ENCODE measurements at places on chromosomes 4 and X.

DNA sequence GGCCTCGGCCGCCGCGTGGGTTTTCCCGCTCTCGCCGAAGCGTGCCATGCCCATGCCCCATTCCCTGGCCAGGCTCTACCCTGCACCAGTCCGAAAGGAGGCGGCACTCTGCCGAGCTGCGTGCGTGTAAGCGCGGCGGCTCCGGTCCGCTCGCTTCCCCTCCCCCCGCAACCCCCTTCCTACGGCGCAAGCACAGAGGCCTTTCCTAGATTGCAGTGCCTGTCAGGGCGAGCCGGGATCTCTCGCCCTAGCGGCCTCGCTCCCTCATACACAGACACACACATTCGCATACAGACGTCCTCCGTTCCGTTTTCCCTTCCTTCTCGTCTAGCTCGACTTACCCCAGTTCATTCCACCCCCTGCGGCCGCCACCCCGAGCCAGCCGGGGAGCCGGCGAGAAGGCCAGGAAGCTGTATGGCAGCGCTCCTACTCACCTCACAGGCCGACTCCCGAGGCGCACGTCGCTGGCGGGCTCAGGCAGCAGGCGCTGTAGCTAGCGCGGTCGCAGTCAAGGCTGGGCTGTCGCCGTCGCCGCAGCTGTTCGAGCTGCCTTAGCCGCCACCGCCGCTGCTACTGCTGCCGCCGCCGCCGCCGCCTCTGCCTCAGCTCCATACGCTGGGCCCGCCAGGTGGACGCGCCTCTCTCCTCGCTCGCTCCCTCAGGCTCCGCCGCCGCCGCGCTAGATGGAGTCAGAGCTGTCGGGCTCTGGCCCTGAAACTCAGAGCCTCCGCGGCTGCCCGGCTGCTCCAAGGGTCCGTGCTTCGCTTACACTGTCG lies 615 bp downstream of the NEXMIF start:
- DNase-seq, result peak; percentile 4

DNA sequence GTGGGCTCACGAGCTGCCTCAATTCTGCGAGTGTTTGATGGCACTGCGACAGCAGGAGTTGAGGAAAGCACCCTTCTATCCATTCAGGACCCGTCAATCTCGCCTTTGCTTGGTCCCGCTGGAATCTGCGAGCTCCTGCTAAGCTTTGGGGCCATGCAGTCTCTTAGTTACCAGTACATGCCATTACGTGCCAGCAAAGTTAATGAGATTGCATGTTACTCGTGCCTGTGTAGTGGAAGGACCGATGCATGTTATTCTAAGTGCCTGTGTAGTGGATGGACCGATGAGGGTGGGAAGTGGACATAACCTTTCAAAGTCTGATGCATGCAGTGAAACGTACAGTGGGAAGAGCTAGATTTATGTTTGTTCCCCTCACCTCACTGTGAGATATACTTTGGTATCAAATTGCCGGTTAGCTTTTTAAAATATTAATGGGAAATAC lies 569 bp downstream of the RPS3A start:
- no peak for DNase-seq

DNA sequence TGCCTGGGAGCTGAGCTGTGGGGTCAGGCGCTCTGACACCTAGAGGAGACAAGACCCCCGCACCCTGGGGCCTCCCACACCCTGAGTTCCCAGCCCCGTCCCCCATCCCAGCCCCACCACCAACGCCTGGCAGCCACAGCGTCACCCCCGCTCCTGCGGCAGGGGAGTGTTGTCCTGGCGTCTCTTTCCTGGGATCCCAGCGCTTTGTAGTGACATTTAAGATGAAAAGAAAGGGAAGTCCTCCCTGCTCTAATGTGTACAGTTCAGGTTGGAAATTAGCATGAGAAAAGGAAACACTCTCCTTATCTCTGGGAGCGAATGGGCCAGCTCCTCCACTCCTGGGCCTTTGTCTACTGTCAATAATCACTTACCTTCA lies 112.1 kb downstream of the FAM53A start:
- DNase-seq, result no peak

- peak; percentile 38 for DNase-seq
Measured at GRCh38 chrX:114532111-114532805, 51.6 kb upstream of the HTR2C start.

GRCh38 chrX:97539970-97540519 lies 656.3 kb downstream of the RPA4 start:
- DNase-seq, result no peak

DNA sequence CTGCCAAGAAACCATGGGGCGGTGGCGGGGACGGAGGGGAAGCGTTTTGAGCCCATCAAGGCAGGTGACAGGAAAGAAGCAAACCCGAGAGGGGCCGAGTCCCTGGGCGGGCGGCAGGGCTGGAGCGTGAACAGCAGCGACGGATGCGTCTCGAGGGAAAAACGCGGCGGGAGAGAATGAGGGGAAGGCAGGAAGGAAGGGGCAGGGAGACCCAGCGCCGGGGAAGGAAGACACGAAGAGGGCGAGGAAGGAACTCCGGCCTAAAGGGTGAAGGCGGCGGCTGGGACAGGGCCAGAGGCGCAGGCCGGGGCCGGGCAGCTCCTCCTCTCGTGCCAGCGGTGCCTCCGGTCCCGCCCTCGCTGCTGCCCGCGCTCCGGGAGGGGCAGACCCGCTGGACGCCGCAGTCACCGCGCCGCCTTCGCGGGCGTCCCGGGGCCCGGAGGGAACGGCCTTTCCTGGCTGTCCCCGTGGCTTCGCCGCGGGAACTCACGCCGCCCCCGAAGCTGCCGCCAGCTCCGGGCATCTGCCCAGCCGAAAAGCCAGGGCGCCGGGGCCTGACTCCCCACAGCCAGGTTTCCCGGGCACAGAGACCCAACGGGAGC lies 751 bp upstream of the RGS12 start:
- peak; percentile 69 for DNase-seq

- no peak for DNase-seq
Measured at GRCh38 chrX:138877746-138878145, 166.2 kb upstream of the FGF13 start.

DNA sequence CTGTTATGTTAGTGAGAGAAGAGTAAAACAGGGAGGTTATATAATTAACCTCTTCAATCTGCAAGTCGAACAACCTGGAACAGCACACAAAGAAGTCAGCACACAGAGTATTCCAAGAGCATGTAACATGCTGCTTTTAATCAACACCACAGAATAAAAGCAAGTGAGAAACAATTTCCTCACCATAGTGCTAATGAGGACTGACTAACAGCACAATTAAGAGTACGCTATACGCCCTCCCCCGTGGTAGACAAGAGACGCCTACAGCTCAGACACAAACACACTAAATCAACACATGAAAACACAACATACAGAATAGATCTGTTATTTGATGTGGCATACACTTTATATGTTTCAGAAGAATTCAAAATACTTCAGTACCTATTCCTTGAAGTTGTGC lies 103.0 kb downstream of the PPP3CA start:
- DNase-seq, result no peak

DNA sequence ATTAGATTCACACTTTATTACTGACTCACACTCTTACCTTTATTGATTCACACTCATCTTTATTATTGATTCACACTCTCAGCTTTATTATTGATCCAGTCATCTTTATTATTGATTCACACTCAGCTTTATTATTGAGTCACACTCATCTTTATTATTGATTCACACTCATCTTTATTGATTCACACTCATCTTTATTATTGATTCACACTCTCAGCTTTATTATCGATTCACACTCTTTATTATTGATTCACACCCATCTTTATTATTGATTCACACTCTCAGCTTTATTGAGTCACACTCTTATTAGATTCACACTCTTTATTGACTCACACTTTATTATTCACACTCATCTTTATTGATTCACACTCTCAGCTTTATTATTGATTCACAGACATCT lies 31.3 kb downstream of the HTRA3 start:
- DNase-seq, result no peak

- no peak for DNase-seq
Measured at GRCh38 chrX:40748977-40749376, 13.6 kb upstream of the MED14 start.

DNA sequence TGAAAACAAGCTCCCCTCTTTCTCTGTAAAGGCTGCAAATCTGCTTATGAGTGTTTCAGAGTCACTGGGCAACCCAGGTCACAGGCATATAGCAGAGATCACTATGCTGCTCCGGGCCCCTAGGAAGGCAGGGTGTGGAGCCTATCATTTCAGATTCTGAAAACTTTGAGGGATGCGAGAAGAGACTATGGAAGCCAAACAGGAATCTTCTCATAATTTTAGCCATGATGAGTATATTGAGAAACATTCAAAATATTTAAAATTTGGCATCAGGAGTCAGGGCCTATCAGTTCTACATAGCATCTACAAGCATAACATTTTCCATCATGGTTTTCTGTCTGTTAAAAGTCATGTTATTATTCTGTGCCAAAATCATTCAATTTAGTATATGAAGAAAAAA lies 61.7 kb upstream of the ATXN3L start:
- no peak for DNase-seq

DNA sequence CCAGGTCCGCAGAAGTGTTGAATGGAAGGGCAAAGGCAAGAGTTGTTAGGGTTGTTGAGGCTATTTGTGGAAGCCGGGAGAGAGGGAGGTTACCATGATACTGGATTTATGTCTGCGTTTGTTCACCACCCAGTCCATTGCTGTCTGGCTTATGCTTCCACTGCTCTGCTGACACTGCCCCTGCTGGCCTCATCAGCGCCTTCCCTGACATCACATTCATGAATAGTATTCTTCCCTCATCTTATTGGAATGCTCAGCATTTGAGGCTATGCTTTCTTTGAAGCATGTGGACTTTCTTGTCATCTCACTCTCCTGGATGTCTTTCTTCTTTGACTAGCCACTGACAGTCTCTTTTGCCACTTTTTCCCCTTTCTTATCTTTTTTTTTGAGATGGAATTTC lies 10.3 kb downstream of the GNL3L start:
- peak; percentile 47 for DNase-seq

DNA sequence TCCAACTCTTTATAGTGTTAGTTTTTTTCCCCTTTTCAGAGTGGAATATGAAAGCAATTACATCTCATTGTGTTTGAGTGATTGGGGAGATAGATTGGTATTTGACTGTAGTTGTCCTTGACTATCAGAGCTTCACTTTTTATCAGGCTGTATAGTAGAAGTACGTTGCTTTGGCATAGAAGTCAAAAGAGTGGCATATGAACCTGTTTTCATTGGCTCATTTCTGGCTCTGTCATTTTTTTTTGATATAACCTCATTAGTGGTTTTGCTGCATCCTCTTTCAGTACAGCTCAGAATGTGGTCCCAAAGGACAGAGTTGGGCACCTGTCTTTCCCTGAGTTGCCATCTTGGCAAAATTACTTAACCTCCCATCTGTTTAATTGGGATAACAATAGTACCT lies 1.4 kb downstream of the TMA16 start:
- no peak for DNase-seq

- peak; percentile 87 for DNase-seq
Measured at GRCh38 chr4:113760795-113761619, 531 bp downstream of the CAMK2D start.

DNA sequence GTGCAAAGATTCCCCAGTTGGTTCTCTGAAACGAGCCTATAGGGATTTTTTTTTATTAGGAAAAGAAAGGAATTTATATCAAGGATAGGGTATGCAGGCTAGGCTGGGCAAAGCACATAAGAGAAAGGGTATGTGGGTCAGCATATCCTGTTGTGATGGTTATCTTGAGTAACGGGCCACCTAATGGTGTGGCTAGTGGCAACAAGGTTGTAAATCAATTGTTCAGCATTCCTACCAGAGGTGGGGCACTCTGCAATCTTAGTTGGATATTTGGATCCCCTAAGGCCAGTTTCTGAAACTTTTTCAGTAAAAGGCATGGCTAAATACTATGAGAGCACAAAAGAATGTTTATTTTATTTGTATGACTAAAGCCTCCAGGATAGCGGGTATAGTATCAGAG lies 42.7 kb downstream of the DCAF12L1 start:
- no peak for DNase-seq

DNA sequence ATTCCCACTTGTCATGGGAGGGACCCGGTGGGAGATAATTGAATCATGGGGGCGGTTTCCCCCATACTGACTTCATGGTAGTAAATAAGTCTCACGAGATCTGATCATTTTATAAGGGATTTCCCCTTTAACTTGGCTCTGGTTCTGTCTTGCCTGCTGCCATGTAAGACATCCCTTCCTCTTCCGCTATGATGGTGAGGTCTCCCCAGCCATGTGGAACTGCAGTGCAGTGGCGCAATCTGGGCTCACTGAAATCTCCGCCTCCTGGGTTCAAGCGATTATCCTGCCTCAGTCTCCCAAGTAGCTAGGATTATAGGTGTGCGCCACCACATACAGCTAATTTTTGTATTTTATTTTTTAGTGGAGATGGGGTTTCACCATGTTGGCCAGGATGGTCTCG lies 2.9 kb downstream of the HPGDS start:
- no peak for DNase-seq

- no peak for DNase-seq
Measured at GRCh38 chrX:123155327-123155726, 28.8 kb upstream of the GRIA3 start.

DNA sequence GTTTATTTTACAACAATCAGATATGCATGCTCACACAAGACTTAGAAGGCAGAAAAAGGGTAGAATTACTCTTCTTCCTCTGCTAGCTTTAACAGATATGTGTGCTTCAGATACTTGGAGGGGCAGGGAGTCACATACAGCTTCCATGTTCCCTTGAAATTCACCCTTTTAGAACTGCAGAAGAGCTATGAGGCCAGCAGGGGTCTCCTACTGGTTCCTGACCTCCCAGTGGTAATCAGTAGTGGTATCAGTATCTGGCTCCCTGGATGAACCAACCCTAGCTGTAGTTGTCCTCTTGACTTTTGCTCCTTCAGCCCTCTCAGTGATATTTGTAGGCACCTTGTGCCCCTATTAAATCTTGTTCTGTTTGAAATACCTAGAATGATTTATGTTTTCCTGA lies 81.5 kb downstream of the RCHY1 start:
- DNase-seq, result no peak

Measured in umbilical cord (tissue), 2 donors.